Activated naive CD8-positive, alpha-beta T cell treated with anti-CD3 and anti-CD28 coated beads, Interleukin-2, amount 50 U/mL, for 16 hours (primary cell): ENCODE measurements at places on chromosomes 3 and 15.

DNA sequence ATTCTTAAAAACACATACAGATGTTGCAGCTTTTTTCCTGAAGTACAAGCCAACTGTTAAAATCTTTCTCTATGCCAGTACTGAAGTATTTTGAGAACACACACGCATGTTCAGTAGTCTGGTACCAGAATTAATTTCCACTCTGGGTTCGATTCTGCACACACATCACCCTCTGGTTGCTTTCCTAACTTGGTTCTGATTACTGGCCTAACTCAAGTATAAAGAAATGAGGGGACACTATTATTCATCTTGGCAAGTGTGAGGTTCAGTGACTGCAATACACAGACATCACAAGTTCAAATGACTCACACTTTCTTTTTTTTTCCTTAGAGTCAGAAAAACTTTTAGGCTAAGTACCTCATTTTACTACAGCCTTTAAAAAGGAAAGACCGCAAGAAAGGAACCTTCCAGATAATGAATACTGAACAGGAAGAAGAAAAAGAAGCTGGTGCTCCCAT lies 37.4 kb upstream of the LDHAL6B start:
- DNase-seq, result no peak

- DNase-seq, result no peak
These were observed 16.5 kb downstream of the BCHE start for GRCh38 chr3:165820671-165821123.

DNA sequence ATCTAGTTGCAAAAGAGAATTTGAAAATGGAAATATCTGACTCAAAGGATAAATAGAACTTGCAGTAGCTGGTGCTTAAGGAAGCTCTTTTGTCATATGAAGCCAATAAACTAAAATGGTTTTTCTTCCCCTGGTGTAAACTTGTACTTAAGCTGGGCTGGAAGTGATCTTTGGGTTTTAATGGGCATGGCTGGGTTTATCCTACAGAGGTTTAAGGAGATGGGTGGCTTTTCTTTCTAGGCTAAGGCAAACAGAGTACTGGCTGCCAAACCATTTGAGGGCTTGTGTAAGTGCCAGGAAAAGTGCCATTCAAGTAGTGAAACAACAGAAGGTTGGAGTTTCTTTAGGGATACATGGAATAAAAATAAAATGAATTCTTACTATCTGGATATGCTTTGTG lies 12.1 kb upstream of the UTS2B start:
- DNase-seq, result no peak

DNA sequence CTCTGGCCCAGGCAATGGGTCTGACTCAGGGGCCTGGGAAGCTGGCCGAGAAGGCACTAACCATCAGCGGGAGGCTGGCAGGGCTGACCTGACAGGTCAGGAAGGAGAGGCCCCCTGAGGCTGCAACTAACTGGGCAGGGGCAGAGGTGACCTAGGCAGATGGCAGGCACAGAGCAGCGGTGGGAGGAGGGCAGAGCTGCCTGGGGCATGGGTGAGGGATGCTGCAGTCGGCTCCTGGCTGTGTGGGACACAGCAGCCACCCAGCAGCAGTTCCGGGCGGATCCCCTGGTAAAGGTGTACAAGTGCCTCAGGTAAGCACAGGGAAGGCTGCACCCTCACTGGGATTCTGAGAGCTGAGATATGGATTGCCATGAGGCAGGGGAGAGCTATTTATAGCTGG lies 236.1 kb downstream of the OCA2 start:
- no peak for DNase-seq

DNA sequence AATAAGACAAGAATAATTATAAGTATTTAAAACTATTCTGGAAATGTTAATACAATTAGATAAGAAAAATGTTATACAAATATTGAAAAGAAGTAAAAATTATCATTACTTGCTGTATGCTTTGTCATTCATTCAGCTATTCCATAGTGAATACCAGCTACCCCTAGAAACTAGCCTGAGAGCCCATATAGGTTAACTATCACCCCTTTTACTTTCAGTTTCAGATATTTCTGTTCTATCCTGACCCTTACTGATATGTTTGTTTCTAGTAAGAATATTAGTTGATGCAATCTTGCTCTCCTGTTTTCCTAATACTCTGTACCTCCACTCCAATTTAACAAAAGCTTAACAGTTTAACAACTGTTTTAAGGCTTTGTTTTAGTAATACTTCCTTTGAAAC lies 31.6 kb downstream of the FAM227B start:
- DNase-seq, result no peak

- no peak for DNase-seq
These were observed 80.4 kb upstream of the TCF12 start for GRCh38 chr15:56838085-56838484.

DNA sequence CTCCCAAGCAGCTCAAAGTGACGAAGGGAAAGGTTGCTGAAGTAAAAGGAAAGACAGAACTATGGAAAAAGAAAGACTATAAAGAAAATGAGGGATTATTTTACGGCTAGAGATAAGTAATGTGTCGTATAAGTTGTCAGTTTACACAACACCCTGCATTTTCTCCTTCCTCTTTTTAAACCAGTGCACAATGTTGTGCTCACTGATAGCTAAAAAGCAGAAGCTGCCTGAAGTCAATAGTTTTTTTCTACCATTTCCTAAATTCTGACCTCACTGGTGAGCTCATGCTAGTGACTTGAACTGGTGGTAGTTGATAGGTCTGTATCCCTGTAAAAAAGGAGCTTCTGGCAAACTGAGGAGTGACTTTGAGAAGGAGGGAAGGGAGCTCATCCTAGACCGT lies 368.6 kb upstream of the GBE1 start:
- DNase-seq, result no peak

- DNase-seq, result no peak
These were observed 288.8 kb downstream of the CNTN6 start for GRCh38 chr3:1381647-1382036.

DNA sequence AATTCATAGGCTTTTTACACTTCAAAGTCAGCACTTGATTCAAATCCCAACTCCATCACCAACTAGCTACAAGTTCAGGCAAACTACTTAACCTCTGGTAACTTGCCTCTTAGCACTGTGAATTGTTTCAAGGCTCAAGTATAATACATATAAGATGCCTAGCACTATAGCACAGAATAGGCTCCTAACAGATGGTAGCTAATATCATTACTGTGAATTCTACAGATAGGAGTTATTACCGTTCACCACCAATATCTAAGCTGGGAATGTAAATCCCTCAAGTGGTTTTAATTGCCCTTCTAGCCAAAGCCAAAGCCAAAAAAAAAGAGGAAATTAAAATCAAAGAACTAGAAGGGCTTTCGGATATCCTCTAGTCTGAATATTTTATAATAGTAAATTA lies 15.4 kb downstream of the DLG1 start:
- no peak for DNase-seq

DNA sequence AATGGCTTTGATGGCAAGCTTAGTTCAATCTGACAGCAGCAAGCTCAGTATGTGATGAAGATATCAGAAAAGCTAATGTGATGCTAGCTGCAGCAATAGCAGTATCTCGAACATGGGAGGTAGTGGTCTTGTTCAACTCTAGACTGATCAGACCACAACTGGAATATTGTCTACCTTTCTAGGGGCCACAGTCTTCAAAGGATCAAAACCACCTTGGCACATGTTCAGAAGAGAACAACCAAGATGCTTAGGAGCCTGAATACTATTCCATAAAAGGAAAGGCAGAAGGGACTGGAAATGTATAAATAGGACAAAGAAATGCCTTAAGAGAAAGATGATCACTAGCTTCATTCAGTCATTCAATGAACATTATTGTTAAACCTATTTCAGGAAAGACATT lies 2.3 kb downstream of the C3orf70 start:
- DNase-seq, result no peak
